Activated naive CD4-positive, alpha-beta T cell (primary cell): ENCODE measurements at places on chromosomes 2 and 18.
A peak's percentile ranks its signal among the peaks of the same experiment; 100 is the strongest.

DNA sequence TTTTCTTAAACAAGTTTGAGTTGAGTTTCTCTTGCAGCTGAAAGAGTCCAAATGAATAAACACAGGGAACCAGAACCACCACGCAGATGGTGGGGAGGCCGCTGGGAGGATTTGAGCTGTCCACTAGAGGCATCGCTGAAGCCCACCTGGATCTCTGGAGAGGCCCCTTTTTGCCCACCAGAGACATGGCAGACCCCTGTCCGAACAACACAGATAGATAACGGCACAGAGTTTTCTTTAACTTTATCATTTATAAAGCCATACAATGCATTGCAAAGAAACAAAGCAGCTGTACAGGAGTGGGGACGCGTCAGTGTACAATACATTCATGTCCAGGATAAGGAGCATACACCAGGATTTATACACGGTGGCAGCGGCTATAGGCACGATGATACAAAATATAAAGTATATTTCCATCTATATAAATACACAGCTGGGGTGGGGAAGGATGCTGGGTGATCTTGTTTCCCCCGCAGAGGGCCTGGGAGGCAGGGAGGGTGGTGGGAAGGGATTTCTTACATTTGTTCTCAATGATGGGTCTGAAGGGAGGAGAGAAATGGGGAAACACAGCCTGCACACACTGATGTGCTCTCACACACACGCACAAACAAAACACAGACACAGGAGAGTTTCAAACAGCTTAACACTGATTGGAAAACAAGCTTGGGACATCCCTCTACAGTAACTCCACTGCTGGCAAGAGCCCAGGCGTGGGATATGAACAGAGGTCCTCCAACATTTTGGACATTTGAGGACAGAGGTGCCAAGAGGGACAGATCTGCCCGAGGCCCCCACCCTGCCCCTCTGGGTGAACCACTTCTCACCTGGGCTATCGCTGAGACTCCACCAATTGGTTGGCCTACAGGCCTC, 203.0 kb downstream of the TNS1 start:
- DNase-seq = no peak

- no peak for DNase-seq
Observed at GRCh38 chr2:174945601-174946260, 59.5 kb downstream of the CHN1 start.

DNA sequence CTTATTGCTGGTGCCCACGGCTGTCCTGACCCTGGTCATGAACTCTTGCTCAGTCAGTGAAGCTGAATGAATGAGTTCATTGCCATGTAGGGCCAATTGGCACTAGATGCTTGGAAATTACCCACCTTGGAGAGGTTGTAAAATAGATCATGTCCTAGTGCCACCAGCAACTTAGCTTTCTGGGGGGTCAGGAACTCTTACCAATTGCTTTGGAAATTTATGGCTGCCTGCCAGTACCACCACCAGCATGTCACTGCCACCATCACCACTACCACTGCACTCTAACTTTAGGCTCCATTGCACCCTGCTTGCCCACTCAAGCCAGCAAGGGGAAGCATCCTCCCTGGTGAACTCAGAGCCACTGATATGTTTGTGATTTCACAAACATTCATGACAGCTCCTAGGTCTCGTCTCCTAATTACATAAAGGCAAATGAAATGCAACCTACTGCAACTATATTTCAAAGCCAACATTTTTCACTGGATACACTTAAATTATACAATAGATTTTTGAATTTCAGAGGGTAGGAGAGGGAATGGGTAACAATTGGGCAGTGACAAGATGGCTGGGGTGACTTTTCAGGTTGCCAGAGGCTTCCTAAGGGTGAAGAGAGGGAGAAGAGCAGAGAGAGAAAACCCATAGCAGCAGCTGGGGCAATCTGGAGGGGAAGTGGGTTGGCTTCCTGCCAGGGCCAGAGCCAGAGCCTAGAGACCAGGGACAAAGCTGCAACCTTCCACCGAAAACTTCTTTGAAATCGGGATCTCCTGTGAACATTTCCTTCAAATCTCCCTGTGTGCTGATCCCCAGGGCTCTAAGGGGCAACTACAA, 3.5 kb upstream of the EMILIN1 start:
- peak; percentile 19 for DNase-seq

- no peak for DNase-seq
Observed at GRCh38 chr2:173808718-173809117, 156.5 kb downstream of the SP3 start.

DNA sequence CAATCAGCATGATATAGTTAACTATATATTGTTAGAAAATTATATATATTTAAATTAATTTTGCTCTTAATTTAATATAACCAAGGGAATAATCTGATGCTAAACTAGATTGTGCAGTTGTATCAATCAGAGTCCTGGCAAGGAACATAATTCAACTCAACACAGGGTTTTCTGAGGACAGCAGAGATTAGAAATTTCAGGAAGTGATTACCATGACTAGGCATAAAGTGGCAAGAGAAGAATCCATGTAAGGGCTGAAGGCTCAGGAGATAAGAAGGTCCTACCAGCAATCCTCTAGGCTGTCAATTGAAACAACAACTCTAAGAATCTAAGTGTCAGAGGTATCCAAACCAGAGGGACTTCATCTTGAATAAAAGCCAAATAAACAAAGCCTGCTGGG, 807.8 kb downstream of the DSC3 start:
- no peak for DNase-seq

- no peak for DNase-seq
Observed at GRCh38 chr18:38545071-38545470, 979.5 kb upstream of the CELF4 start.

DNA sequence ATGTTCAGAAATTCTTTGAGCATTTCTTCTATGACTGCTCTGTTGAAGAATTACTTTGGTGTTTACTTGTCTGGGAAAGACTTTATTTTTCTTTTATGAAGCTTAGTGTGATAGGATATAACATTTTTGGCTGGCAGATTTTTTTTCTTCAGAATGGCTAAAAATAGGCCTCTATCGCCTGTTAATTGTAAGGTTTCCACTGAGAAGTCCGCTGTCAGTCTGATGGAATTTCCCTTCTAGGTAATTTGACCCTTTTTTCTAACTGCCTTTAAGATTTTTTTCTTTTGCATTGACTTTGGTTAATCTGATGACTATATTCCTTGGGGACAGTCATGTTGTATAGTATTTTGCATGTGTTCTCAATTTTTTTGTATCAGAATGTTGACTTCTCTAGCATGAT, 590.7 kb downstream of the ADCYAP1 start:
- DNase-seq = no peak

DNA sequence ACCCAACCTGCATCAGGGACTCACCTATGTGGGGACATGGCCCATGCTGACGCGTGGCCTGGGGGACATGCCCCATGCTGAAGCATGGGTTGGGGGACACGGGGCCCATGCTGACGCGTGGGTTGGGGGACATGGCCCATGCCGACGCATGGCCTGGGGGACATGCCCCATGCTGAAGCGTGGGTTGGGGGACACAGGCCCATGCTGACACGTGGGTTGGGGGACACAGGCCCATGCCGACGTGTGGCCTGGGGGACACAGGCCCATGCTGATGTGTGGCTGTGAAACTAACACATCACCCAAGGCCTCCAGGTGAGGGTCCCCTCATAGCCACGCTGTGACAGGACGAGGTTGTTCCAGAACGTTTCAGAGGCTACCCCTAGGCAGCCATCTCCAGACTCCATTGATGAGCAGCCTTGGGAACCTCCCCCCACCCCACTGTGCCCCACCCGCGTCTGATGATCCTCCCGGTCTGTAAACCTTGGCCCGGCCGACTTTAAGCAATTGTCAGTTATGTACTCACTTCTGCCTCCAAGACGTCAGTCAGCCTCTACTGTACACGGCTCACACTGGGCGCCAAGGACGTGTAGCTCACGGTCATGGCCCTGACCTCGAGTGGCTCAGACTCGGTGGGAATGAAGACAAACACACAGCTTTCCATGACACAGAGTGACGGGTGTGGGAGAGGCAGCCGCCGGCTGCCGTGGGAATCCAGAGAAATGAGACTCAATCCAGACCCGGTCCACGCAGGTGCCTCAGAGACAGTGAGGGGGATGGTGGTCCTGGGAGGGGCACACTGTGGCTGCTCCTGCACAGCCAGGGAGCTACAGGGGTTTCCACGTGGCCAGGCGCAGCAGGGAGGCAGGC, 50.2 kb upstream of the SLC66A3 start:
- no peak for DNase-seq

DNA sequence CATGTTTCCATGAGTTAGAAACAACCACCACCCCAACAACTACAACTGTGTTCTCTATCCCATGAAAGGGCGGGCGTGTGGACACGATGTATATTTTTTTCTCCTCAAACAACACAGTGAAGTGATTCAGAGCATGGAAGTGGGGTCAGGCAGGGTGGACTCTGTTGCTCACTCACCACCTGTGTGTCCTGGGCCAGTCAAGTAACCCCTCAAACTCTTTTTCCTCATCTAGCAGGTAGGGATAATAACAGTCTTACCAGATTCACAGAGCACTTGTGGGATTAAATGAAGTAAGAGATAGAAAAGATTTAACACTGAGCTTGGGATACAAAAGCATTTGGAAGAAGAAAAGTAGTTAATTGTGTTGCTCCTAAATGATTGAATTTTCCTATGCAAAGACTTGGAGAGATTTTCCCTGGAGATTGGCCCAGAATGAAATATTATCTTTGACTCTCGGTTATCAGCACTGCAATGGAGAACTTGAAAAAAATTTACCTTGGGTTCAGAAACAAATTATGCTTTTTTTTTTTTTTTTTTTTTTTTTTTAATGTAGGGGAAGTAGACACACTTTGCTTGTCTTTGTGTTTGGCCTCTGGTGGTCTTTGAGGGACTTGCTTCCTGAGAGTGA, 161.9 kb upstream of the EPAS1 start:
- DNase-seq = no peak

DNA sequence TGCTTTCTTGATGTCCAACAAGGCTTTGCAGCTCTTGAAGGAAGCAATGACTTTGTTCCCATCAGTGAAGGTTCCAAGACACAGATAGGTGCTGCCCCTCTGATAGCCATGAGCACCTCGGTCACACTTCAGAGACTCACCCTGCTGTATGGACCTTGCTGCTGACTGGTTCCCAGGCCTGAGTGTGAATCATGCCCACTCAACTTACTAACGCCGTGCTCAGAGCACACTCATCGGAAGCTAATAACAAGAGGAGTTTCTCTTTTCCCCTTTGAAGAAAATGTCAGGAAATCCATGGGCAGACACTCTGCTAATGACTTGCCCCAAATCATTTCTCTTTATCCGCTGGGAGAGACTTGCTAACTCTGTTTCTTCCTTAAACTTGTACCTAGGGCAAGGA, 83.8 kb upstream of the ARL4C start:
- no peak for DNase-seq

DNA sequence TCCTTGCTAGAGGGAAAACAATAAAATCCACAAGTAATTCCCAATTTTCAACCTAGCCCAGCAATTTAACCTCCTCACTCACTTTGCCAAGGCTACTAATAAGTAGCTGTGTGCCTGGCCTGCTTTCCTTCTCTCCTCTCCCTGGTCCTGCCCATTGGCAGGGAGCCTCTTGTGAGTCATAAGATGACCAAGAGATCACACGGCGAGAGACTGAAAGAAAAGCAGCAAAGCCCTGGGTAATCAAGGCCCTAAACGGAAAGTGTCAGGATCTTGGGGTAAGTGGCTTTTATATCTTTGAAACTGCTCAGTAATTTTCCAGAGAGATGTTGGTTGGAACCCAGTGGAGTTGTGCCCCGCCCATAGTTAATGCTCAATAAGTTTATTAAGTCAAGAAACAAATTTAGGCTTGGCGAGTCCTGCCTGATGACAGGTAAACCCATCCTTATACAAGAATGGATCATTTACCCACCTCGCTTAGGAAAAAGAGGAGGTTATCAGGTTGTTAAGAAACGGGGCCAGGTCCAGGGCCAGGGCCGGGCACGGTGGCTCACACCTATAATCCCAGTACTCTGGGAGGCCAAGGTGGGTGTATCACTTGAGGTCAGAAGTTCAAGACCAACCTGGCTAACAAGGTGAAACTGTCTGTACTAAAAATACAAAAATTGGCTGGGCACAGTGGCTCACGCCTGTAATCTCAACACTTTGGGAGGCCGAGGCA, 10.0 kb upstream of the ADAM17 start:
- DNase-seq = no peak
